Nasal cavity respiratory epithelium epithelial cell of viscerocranial mucosa (primary cell): ENCODE measurements at places on chromosomes 3 and 15. TPM values are rescaled to one million over a fixed set of nuclear protein-coding genes. Genes with fewer than 3 reads are reported as not detected.

CHRNA7 gene
- 0.34 and 0.50 TPM in 2 replicates for total RNA-seq

PLA1A gene
- 0.14 TPM in 1 of 2 replicates, not detected in the other for total RNA-seq

PATL2 gene
- total RNA-seq, result under 0.01 and 0.36 TPM in 2 replicates

SLC9C1 gene
- 0.21 TPM in 1 of 2 replicates, not detected in the other for total RNA-seq

AHSG gene
- not detected in 2 replicates for total RNA-seq

SLC12A1 gene
- total RNA-seq, result not detected in 2 replicates
